ENCODE measurements at places on chromosomes 7 and 10.

GRCh38 chr10:12961416-12962205 is 39.9 kb downstream of the CCDC3 start:
- no peak for DNase-seq

DNA sequence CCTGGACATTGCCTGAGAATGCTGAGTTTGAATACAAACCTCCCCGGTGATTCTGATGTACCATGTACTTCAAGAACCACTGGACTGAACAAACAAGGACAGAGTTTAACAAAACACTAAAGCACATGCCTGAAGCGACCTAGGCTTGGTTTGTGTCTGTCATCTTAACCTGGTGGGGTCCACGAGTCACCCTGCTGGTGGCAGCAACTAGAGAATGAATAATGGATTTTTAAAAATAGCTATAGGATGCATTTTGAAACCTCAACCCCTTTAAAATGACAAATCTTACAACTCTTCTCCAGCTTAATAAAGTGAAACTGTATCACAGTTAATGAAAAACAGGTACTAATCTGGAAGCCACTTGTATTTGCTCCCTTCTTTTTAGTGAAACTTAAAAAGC is 25.2 kb downstream of the CDHR3 start:
- DNase-seq, result no peak

GRCh38 chr10:5283305-5284158 is 81.2 kb upstream of the UCN3 start:
- DNase-seq, result peak; percentile 62

- DNase-seq, result no peak
Observed at GRCh38 chr10:121822180-121822579, 105.7 kb downstream of the ATE1 start.

DNA sequence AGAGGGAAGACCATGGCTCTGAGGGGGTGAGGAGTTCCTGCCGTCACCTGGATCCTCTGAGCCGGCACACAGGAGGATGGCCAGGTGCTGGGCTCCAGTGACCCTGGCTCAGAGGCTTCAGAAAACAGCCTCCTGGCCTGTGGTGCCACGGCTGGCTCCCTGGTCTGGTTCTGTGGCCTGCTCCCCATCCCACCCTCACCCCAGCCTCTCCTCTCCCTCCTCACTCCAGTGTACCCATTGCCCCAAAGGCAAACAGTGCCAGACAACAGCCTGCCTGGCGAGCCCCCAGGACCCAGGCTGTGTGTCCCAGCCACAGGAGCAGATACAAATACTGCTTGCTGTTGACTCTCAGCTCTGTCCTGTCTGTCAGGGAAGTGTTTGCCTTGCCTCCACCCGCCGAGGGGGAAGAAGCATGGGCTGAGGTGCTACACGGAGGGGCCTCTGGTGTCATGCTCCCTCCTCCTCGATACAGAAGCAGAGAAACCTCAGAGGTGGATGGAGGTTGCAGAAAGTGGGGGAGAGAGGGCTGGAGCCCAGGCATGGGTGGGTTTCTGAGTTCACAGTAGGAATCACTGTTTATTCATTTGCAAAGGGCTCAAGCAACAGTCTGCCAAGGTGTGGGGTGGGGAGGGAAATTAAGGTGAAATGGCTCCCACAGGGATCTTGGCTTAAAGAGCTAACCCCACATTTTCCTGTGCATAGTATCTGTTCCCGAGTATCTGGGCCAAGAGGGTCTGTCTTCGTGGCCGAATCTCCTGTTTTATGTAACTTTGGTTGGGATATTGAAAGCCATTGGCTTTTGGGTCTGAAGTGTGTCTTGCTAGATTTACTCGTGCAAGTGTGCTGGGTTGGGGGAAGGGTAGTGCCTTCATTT is 5.5 kb downstream of the ADRA2A start:
- DNase-seq, result no peak

GRCh38 chr7:124550036-124550435 is 215.6 kb downstream of the GPR37 start:
- DNase-seq, result no peak

DNA sequence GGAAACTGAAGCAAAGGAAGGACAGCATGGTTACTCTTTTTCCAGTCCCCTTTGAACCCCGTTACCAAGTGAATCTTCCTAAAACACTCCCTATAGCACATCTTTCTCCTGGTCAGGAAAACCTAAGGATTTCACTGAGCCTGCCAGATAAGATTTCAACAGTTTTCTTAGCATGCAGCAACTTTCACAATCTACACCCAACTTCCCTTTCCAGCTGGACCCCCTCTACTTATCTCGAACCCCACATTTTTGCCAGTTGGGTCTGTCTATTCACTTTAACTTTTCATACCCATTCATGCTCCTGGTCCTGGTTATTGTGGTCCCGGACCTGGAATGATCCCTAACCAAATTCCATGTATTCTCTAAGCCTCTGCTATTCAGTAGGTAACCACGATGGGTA is 14.9 kb upstream of the CPVL start:
- no peak for DNase-seq

- DNase-seq, result no peak
Observed at GRCh38 chr10:119296703-119297102, 89.3 kb downstream of the GRK5 start.

GRCh38 chr7:45573661-45574415 is at the start of gene ADCY1:
Gene ADCY1 (plus strand): TSS chr7:45574368. CDS start chr7:45574544, 176 bp downstream.
- no peak for DNase-seq

DNA sequence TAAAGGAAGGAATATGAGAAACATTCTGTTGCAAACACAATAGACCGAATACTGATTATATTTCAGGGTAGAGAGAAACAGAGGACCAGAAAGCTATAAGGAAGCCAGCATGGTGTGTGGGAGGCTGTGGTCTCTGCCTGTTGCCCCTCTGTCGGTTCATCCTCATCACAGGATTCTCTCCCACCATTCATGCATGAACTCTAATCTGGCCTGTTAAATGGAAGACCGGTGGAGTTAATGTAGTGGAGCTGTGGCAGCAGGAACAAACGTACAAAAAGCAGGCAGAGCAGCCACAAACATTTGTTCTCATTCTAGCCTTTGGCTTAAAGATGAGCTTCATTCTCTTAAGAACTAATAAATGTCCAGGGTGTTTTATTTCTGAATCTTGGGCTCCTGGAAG is 902.4 kb downstream of the LRMDA start:
- no peak for DNase-seq

DNA sequence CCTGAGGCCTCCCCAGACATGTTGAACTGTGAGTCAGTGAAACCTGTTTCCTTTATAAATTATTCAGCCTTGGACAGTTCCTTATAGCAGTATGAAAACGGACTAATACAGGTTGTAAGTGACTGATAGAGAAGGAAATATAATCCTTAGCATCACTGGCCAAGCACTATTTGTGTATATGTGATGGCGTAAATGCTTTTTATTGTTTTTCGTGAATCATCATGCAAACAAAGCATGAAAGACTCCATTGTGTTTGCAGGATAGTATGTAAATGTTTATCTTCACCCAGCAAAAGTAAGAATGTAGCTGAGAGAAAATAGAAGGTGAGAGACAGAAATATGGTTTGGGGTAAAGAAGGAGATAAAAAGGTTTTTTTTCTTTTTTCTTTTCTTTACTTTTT is 92.5 kb upstream of the LRGUK start:
- DNase-seq, result no peak

GRCh38 chr7:96205665-96206064 is 116.2 kb downstream of the SLC25A13 start:
- DNase-seq, result no peak

- peak; percentile 69 for DNase-seq
Observed at GRCh38 chr10:3828404-3829155, 43.6 kb upstream of the KLF6 start.

DNA sequence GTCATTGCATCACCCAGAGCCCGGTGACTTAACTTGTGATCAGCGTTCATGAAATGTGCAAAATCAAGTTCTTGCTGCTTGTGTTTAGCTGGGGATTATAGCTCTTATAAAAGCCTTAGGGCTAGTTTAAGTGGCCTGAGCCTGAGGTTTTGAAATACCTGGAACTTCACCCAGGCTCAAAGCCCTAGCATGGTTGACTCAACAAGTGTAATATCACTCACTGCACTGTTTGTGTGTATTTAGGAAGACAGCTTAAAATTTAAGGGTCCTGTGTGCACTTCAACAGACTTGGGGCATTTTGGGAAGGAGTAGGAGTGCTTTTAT is 489.5 kb downstream of the GATA3 start:
- no peak for DNase-seq

- DNase-seq, result no peak
Observed at GRCh38 chr7:28245123-28245878, 64.7 kb upstream of the JAZF1 start.

DNA sequence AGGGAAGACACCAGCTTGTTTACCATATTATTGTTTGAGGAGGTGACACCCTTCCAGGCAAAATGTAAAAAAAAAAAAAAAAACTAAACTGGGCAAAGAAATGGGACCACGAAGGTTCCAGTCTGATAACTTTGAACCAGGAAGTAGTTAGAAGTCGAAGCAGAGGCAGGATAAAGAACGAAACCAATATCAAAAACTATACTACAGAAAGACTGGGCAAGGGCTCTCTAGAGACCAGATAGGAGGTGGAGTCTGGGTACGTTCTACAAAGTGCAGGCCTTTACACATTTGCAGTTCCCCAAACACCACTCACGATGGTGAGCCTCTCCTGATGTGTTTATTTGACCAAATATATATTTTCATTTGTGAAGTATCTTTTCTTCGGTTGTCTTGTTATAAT is 125.7 kb upstream of the CDK1 start:
- DNase-seq, result no peak

- DNase-seq, result no peak
Observed at GRCh38 chr7:127912901-127913300, 118.3 kb downstream of the LRRC4 start.

- no peak for DNase-seq
Observed at GRCh38 chr10:22479419-22479818, 134.1 kb downstream of the SPAG6 start.

DNA sequence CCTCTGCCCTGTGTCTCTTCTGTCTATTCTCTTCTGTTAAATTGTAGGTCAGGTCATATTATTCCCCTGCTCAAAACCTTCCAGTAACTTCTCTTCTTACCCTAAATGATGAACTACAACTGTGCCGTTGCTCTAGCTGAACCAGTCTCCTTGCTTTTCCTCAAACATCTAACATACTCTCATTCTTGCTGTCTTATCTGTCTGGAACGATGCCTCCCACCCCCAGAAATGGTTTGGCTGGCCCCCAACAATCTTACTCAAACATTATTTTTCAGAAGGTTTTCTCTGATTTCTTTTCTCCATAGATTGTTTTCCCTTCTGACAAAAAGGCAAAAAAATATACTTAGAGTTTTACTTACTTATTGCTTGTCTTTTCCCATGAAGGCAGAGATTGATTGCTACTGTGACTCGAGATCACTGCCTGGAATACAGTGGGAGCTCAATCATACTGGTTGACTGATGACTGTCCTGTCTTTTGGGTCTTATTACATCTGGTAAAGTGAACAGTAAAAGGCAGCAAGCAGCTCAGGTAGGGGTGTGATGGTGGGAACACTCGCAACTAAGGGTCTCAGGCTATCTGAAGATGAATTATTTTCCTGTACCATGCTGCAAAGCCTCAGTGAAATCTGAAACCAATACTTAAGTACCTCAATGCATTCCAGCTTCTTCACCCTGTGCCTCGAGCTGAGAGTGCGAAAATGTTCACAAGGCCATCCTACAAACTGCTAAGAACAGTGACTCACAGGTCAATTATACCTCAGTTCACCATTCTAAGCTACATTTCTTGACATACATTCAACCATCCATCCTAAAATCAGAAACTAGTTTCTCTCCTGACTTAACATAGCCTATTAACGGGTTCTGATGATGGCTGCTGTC is 67.6 kb downstream of the DNMBP start:
- no peak for DNase-seq

DNA sequence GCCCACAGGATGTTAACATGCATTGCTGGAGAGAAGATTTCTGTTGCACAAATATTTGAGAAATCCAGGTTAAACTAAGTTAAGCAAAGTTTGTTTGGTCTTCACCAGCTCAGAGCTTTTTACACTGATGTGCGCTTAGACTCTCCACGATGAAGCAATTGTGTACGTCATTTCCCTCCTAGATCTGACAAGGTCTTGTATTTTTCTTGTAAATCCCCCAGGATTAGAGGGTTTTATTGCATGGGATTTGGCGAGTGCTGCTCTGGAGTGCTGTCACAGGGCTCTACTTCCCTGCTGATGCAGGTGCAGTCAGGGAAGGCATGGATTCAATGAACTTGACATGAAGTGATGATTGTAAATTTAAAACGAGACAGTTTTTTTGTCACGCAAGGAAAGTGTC is 173.3 kb downstream of the PDE1C start:
- DNase-seq, result no peak

DNA sequence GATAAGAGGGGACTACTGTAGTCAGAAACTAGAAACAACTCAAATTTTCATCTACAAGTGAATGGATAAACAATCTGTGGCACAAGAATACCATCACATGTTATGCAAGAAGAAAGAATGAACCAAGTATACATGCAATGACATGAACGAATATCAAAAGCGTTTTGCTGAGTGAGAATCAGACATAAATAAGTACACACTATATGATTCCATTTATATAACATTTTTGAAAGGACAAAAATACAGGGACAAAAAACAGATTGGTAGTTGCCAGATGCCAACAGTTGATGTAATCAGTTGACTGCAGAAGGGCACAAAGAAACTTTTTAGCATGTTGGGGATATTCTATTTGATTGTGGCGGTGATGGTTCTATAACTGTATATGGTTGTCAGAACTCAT is 33.6 kb downstream of the CTNNA3 start:
- no peak for DNase-seq

Data from CD4-positive, alpha-beta T cell treated with Interleukin-12 subunit alpha and Interleukin-12 subunit beta, for 1 hour (primary cell).